ENCODE measurements at places on chromosomes 3 and 15.

DNA sequence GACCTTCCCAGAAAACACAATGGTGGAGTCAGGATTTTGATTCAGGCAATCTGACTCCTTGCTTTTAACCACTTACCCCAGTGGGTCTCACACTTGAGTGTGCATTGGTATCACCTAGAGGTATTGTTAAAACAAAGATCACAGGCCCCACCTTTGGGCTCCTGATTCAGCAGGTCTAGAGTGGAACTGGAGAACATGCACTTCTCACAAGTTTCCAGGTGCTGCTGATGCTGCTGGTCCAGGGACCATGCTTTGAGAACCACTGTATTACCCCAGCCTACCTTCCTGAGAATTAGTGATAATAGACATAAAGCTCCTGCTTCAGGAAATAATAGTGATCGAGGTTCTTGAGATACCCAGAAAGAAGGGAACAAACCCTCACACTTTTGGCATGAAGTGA lies 466.9 kb downstream of the EPHB1 start:
- no peak for DNase-seq

- DNase-seq = no peak
Observed at GRCh38 chr3:121723485-121723884, 26.1 kb downstream of the GOLGB1 start.

- DNase-seq = no peak
Observed at GRCh38 chr3:62558549-62559112, 185.3 kb upstream of the FEZF2 start.

GRCh38 chr3:136074546-136075170 lies 109.1 kb downstream of the PPP2R3A start:
- DNase-seq = no peak

GRCh38 chr15:28110481-28110881 lies 11.4 kb upstream of the OCA2 start:
- no peak for DNase-seq
